ENCODE measurements at places on chromosomes 13 and 19. TPM values are rescaled to one million over a fixed set of nuclear protein-coding genes. Genes with fewer than 3 reads are reported as not detected.

DNA sequence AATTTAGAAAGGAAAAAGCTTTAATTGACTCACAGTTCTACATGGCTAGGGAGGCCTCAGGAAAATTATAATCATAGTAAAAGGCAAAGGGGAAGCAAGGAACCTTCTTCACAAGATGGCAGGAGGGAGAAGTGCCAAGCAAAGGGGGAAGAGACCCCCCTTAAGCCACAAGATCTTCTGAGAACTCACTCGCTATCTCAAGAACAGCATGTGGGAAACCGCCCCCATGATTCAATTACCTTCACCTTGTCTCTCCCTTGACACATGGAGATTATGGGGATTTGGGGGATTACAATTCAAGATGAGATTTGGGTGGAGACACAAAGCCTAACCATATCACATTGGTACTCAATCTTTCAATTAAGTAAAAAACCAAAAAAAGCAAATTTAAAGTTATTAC, 1778.7 kb upstream of the MIR17HG start:
- DNase-seq: no peak

The ZNF780B gene
- total RNA-seq: 5.1 TPM

DNA sequence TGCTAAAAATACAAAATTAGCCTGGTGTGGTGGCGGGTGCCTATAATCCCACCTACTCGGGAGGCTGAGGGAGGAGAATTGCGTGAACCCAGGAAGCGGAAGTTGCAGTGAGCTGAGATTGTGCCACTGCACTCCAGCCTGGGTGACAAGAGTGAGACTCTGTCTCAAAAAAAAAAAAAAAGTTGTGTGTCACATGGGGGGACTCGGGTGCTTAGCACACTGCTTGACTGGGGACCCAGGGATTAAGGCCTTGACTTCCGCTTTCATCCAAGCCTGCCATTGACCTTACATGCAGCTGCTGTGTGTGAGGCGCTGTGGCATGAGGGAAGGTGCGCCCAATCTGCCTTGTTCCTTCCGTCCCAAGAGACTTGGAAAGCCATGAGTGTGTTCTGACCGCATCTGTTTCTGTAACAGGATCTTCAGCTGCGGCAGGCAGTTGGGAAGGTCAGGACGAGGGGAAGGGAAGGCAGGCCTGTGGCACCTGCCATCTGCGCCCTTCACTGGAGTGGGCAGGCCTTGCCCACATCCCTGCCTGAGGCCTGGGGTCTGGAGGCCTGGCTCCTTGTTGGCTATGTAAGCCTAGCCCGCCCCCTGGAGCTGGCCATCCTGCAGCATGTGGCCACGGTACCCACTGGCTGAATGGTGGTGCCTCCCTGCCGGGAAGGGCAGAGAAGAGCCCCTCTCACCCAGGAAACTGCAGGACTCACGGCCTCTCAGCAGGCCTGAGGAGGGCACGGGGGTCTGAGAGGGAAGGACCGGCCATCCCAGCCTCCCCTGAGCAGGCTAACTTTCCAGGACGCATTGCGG, 23.0 kb downstream of the PPP1R37 start:
- peak; percentile 47 for DNase-seq

DNA sequence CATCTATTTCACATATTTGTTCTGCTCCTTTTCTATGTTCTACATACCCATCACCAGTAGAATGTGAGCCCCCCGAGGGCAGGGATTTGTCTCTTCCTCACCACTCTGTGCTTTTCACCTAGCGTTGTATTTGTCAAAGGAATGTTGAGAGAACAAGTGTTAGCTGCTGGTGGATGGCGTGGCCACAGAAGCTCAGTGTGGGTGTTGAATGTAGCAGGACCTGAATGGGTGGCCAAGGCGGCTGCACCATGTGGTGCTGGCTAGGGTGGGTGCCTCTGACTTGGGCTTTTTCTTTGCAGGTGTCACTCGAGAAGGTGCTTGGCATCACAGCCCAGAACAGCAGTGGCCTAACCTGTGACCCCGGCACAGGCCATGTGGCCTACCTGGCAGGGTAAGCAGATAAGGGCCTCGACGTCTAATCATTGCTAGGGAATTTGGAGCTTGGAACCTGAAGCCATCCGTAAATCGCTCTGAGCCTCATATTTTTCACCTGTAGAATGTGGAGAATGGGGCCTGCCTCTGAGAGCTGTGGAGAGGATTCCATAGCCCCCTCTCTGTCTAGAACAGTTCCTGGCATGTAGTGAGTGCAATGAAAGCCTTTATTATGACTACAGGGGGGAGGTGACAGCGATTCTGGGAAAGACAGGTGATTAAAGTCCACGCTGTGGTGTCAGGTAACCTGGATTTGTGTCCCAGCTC, 3.9 kb downstream of the WDR62 start:
- no peak for DNase-seq

- DNase-seq: no peak
These were observed 3.2 kb downstream of the KLF16 start for GRCh38 chr19:1860042-1860775.

GRCh38 chr13:99008577-99008976, 30.7 kb upstream of the DOCK9 start:
- DNase-seq: no peak

GRCh38 chr13:96426167-96426566, 336.3 kb downstream of the HS6ST3 start:
- no peak for DNase-seq

The PRTN3 gene
- not detected for total RNA-seq

The NEK3 gene
- 5.3 TPM for total RNA-seq

The RASAL3 gene
- total RNA-seq: 1.3 TPM

- no peak for DNase-seq
These were observed 67.5 kb downstream of the STARD13 start for GRCh38 chr13:33218020-33218419.

The OVOL3 gene
- total RNA-seq: not detected

GRCh38 chr19:19134687-19135158, 3.6 kb downstream of the TMEM161A start:
- peak; percentile 86 for DNase-seq

The GMIP gene
- total RNA-seq: 1.8 TPM

DNA sequence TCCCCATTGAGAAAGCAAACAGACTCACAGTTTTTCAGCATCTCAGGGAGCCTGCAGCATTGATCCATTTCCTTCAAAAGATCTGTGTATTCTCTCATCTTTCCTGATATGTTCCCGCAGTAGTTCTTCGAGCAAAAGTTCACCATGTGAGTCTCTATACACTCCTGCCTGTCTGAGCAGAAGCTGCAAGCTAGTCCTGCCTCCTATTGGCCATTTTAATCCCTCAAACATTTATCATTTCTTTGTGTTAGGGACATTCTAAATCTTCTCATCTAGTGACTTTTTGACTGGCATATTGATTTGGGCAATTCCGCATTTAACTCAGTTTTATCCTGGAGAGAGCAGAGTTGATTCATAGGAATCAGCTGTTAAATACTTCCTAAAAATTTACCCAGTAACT, 660.4 kb upstream of the KLF12 start:
- DNase-seq: no peak

DNA sequence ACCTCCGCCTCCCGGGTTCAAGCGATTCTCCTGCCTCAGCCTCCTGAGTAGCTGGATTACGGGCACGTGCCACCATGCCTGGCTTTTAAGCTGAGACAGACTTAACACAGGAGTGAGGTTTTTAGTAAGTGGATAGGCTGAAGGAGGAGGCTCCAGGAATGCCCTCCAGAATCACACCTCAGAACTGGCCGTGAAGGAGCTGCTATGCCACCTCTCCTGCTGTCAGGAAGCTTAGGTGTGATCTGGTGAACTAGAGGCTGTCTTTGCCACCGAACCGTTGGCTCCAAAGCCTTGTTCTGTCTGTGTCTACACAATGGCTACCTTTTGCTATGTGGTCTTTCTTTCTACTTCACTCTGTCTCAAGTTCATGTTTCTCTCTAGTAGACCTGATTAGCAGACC, 4.2 kb downstream of the PDCD2L start:
- DNase-seq: no peak

- DNase-seq: no peak
These were observed 1.1 kb downstream of the ZNF792 start for GRCh38 chr19:34962687-34963572.

GRCh38 chr13:85536706-85537105, 262.5 kb downstream of the SLITRK6 start:
- DNase-seq: no peak

The COMP gene
- total RNA-seq: 1.5 TPM

DNA sequence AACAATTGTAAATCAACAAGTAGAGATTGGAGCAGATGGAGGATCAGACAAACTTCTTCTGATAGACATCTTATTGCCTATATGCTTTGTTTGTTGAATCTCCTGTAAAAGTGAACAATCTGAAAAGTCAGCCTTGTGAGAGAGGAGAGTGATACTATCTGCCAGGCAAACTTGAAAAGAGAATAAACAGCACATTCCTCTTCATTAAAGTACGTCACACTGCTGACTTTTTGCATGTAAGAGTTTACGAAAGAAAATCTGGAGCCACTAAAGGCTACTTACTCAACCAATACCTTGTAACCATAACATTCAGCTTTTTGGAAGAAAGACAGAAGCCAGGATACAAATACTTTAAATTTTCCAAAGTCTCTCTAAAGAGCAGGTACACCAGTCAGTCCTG, 42.5 kb downstream of the EDNRB start:
- DNase-seq: no peak

DNA sequence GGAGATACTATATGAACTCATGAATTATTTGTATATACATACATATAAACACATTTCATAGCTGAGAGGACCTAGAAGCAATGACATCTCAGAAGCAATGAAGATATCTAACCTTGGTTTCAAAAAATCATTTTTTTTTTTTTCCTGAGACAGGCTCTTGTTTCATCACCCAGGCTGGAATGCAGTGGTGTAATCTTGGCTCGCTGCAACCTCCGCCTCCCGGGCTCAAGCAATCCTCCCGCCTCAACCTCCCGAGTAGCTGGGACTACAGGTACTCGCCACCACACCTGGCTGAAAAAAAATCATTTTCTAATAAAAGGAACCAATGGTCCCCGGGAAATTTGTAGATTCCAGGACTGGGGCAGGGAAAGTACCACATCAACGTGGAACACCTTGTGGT, 4.0 kb downstream of the ZNF565 start:
- no peak for DNase-seq

DNA sequence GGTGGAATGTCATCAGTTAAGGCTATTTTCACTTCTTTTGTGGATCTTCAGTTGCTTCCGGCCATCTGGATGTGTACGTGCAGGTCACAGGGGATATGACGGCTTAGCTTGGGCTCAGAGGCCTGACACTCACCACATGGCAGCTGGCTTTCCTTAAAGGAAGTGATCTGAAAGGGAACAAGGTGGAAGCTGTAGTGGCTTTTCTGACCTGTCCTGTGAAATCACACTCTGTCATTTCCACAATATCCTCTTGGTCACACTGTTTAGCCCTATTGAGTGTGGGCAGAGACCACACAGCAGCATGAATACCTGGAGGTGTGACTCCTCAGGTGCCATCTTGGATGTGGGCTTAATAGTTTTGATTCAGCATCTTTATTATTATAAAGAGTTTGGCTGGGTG, 4.5 kb upstream of the BAX start:
- no peak for DNase-seq

The SBSN gene
- total RNA-seq: not detected

GRCh38 chr19:3785938-3786824, at the start of gene MATK:
MATK (minus strand) TSS chr19:3786381; CDS start chr19:3785135, 1,246 bp downstream.
- no peak for DNase-seq

The PLPP2 gene
- 0.77 TPM for total RNA-seq

DNA sequence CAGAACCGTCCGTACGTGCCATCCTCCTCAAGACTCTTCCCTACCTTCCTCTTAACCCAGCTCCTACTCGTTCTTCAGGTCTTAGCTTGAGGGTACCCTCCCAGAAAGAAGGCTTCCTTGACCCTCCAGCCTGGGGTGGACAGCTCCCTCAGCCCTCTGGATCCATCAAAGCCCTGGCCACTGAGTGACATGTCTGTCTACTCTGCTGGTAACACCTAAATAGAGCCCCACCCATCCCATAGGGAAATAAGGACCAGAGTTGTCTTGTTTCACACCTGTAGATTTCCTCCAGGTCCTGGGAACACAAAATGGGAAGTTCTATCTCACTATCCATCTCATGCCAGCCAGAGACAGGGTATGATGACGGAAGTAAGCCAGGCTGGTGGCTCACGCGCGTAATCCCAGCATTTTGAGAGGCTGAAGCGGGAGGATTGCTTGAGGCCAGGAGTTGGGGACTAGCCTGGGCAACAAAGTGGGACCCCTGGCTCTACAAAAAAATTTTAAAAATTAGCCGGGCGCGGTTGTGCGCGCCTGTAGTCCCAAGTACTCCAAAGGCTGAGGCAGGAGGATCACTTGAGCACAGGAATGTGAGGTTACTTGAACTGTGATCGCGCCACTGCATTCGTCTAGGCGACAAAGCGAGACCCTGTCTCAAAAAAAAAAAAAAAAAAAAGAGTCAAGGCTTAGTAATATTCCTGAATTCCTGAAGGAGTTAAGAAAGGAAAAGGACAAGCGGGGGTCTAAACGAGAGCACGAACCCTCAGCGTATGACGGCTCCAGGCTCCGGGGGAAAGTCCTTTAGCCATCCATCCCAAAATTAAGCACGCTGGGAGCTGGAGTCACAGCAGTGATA, 566 bp upstream of the CCDC97 start:
- no peak for DNase-seq

DNA sequence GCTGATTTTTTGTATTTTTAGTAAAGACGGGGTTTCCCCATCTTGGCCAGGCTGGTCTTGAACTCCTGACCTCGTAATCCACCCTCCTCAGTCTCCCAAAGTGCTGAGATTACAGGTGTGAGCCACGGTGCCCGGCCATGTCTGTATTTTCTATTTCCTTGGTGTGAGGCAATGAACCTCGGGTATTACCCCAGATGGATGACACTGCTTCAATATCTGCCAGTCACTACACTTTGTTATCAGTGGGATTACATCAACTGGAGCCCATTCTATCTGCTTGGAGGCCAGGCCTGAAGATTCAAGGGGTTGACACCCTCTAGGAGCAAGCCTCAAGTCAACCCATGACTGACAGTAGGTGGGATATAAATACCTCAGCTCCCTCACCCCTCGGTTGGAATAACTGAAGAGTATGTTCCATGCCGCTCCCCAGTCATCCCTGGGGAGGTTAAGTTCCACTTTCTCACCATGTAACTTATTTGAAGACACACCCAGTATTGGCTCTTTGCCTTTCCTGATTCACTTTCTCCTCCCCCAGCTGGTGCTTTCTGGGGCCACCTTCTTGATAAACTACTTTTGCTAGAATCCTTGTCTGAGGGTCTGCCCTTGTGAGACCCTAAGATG, 992 bp upstream of the ADGRE1 start:
- DNase-seq: no peak

- DNase-seq: no peak
These were observed 884.7 kb downstream of the PCDH9 start for GRCh38 chr13:66345518-66345810.

DNA sequence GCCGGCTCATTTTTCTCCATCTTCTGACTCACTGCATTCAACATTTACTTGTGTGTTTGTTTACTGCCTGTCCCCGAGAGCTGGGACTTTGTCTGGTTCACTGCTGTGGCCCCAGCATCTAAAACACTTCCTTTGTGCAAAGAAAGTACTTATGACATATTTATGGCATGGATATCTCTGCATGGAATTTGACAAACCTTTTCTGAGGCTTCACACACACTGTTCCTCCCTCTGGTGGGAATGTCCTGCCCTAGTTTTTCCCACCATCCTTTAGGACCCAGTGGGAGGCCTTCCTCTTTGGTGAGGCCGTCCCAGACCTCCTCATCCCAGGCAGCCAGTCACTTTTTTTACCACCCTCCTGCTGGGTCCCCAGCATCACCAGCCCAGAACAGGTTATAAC, 1.4 kb upstream of the SRRM5 start:
- DNase-seq: no peak

The TNFSF13B gene
- total RNA-seq: 1.1 TPM

All from psoas muscle (tissue), 8 donors.